ENCODE measurements at places on chromosomes 1 and 21. TPM values are rescaled to one million over a fixed set of nuclear protein-coding genes. Genes with fewer than 3 reads are reported as not detected.

Gene FMO2
- not detected for total RNA-seq

Gene SMIM1
- 0.66 TPM for total RNA-seq

Gene U2AF1
- total RNA-seq = 68.1 TPM

Gene LEMD1
- not detected for total RNA-seq

Gene HPDL
- total RNA-seq = 9.7 TPM

Gene HPCAL4
- total RNA-seq = not detected

Gene LCA5L
- total RNA-seq = 1.6 TPM

Gene DNAJC11
- 56.3 TPM for total RNA-seq

Gene CELA2B
- total RNA-seq = not detected

Measured in thoracic aorta endothelial cell (primary cell).